Mucosa of descending colon (tissue), 3 donors: ENCODE measurements at places on chromosomes 7 and 10. TPM values are rescaled to one million over a fixed set of nuclear protein-coding genes. Genes with fewer than 3 reads are reported as not detected.
A peak's percentile ranks its signal among the peaks of the same experiment; 100 is the strongest.

- peak; percentile 80 for DNase-seq
Measured at GRCh38 chr10:69644658-69645295, 14.7 kb downstream of the FAM241B start.

The HGF gene
- total RNA-seq, result 4.6 TPM

- no peak for DNase-seq
Measured at GRCh38 chr7:85449478-85449877, 262.6 kb upstream of the SEMA3D start.

The CALHM2 gene
- total RNA-seq, result 16.8 TPM

DNA sequence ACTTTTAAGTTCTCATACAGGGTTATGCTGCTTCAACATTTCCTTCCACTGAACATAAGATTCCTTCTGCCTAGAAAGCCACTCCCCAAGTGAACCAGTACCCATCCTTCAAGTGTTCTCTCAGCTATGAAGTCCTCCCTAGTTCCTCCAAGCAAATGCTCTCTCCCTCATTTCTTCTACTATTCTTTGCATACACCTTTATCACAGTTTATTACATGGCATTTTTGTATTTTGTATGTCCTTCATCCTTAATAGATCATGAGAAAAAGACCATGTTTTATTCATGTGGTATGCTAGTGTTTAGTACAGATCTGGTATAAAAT, 1.9 kb downstream of the SYPL1 start:
- no peak for DNase-seq

The SPDYE8 gene
- total RNA-seq, result not detected

DNA sequence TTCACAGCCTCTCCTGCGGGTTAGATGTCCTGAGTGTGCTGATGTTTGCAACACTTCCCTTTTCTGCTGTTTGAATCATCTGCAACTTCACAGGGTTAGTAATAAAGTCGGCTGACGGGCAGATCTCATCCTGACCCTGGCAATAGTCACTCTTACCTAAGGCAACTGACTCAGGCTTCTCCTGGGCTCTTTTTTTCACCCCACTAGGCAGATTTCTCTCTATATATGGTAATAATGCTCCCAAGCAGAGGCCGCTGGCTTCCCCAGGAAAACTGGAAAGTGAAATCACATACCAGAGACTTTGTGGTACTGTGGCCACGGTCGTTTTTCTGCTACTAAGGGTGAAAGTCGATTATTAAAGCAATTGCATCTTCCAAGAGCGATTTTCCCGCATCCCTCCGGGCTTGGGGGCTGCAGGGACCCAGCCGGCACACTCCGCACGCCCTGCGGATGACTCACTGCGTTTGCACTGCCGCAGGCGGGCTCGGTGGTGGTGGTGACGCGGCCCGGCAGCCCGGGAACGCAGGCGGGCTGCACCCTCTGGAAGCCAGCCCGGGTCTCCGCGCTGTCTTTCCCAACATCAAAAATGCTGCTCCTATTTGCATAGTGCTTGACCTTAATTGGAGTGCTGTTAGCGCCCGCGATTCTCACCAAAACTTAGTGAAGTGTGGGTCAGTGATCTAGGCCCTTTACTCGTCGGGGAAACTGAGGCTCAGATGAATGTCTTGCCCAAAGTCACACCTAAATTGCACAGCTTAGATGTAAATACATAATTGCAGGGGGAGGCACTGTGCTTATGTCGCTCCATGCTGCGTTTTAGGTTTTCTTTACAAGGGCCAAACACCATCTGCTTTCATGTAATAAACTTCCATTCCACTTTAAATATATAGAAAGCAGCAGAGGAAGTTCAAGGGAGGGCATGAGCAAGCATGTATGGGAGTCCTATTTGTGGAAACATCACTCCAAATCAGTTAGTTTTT, 47.6 kb upstream of the ITGB1 start:
- DNase-seq, result peak; percentile 80

DNA sequence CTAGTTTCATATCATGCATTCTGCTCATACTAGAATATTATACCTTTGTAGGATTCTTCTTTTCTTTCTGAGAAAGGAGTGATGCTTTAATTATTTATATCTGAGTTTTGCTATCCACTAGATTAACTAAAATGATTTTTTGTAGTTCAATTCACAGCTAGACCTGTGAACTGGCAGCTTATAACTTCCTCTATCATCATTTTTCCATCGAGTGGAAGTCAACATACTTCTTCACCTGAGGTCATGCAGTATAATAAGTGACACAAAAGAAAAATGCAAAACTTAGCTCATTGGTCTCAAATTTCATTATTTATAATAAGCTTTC, 8.0 kb downstream of the LRRN3 start:
- no peak for DNase-seq

DNA sequence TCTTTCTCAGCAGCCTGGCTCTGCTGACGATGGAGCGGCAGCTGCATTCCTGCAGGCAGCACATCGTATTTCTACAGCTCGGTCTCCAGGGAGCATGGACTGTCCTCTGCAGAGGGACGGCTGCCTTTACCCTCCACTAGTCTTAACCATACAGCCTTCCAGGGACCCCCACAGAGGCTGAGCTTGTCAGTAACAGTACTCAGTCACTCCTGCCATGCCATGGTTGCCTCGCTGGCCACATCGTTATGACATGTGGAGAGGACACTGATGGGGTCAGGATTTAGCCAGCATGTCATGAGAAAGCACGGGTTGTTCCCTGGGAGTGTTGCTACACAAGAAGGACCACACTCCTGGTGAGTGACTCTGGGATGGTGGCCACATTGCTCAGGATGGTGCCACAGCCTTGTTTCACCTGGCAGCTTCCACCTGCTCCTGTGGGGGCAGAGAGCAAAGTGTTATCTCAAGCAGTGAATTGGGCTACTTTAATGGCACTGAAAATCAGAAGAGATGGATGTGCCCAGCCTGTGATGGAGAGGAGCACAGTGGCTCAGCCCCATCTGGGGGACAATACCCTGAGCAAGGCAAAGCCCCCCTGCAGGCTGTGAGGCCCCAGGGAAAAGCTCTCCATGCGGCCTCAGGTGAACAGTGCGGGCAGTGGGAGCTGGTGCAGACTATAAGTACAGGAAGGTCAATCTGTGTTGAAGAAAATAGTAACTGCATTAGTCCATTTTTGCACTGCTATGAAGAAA, 443.9 kb downstream of the TCERG1L start:
- DNase-seq, result no peak

The TMEM130 gene
- total RNA-seq, result 0.38 TPM

DNA sequence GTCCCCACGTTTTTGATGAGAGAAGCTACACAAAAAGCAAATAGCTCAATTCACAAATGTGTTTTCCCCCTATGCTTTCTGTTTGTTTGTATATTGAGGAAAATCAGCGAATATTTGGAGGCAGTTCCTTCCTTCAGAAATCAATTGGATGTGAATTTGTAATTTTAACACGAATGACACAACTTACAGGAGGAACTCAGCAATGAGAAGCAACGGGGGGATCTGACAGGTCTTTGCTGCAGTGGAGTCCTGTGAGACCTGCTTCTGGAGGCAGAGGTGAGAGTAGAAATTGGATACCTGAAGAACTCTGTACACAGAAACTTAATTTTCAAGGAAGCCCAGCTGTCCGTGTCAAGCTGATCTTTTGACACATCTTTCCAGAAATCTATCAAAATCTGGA, 370.4 kb downstream of the GFRA1 start:
- no peak for DNase-seq

The CTTNBP2 gene
- 8.3 TPM for total RNA-seq

- DNase-seq, result peak; percentile 89
Measured at GRCh38 chr7:909358-910329, 33.3 kb downstream of the GET4 start.

DNA sequence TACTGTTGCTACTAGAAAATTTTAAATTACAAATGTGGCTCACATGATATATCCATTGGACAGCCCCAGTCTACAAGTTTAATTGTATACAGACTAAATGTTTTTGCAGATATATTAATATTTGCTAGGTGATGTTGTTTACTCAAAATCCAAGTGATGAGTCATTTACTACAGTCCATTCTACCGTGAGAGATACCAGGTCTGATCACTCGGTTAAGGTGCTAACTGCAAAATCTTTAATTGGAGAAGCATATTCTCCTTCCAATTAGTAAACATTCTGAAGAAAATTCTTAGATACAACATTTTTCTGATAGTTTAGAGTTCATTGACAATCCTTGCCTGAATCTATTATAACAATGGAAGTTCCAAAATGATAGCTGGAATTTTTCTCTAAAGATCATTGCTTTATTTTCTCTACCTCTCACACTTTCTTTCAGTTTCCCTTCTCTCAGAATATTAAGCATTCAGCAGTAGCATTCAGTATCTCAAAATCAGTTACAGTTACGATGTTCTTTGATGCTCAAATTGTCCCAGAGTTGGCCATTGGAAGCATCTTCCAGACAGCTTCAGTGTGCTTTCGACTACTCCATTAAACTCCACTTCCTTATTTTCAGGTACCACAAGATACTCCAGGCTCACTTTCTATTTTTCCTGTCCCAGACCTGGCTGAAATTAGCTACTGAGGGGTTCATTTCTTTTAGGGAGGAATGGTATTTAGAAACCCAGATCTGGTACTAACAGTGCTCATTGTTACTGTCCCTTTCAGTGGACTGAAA, 2.3 kb downstream of the ABCB1 start:
- no peak for DNase-seq

GRCh38 chr10:78148961-78149612, 115.4 kb downstream of the RPS24 start:
- no peak for DNase-seq

- DNase-seq, result no peak
Measured at GRCh38 chr10:71266147-71266917, 52.7 kb upstream of the SLC29A3 start.

DNA sequence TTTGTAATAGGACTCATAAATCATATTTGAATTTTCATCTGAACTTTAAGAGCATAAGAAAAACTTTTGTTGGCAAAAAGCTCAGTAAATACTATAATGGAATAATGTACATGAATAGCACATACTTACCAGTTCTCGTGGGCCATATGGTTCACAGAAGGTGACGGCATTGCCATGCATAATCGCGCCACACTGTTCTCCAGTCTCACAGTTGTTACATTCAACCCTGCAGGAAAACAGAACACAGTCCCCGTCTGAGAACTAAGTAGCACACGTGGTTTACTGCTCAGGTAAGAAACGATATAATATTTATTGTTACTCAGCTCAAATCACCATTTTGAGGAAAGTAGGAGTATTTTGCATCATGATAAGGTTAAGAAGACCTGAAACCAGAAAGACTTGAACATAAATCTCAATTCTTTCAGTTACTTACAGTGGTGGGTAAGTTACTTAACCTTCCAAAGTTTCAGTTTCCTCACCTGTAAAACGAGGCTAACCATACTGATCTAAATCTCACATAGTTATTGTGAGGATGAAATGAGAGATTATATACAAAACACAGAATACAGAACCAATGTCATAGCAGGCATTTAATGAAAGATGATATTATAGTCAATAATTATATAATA, 261.4 kb downstream of the RELN start:
- DNase-seq, result no peak

GRCh38 chr7:75611557-75612178, 119.5 kb downstream of the SPDYE5 start:
- peak; percentile 60 for DNase-seq

DNA sequence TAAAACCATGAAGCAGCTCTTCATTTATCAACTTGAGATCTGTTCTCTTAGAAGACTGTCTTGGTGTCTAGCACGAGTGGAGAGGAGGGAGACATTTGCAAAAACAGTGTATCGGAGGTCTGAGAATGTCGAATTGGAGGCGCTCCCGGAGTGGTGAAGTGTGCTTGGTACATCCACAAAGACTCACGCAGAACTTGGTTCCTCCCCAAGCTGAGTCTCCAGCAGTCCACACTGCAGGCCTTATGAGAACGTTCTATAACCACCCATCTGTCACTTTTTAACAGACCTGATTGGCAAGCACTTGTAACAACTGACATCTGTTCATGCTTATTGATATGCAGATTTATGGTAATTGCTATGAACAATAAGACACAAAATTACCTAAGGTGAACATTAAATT, 261.6 kb downstream of the CELF2 start:
- DNase-seq, result no peak

DNA sequence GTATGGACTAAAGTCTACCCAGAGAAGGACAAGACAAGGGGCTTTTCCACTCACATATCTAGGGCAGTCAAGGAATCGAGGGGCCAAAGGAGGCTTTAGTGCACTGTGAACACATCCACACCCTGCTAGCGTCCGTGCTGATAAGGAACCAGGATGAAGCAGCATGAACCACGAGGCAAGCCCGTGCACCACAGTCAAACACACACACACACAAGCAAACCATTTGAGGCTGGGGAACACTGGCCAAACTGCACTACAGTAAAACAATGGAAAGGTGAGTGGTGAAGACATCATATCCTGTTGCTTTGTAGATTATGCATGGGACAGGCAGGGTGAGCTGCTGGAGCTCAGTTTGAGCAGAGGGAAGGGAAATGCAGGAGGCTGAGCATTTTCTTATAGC, 177.4 kb upstream of the CDCA7L start:
- DNase-seq, result no peak

The EIF4EBP2 gene
- total RNA-seq, result 105 TPM

- no peak for DNase-seq
Measured at GRCh38 chr10:53808677-53809372, 992.2 kb downstream of the PCDH15 start.

- no peak for DNase-seq
Measured at GRCh38 chr10:78568620-78569019, 500.1 kb upstream of the ZMIZ1 start.

The ANKRD2 gene
- total RNA-seq, result 0.75 TPM

GRCh38 chr7:66355756-66356155, 150.6 kb downstream of the TPST1 start:
- no peak for DNase-seq

GRCh38 chr10:22554461-22555182, 159.8 kb downstream of the PIP4K2A start:
- peak; percentile 29 for DNase-seq

The PPP1R9A gene
- total RNA-seq, result 30.8 TPM

The NEUROD6 gene
- total RNA-seq, result not detected

- no peak for DNase-seq
Measured at GRCh38 chr7:152011860-152012259, 13.6 kb upstream of the GALNT11 start.

- DNase-seq, result no peak
Measured at GRCh38 chr7:47102331-47102841, 479.5 kb downstream of the TNS3 start.

The IFIT1B gene
- not detected for total RNA-seq

DNA sequence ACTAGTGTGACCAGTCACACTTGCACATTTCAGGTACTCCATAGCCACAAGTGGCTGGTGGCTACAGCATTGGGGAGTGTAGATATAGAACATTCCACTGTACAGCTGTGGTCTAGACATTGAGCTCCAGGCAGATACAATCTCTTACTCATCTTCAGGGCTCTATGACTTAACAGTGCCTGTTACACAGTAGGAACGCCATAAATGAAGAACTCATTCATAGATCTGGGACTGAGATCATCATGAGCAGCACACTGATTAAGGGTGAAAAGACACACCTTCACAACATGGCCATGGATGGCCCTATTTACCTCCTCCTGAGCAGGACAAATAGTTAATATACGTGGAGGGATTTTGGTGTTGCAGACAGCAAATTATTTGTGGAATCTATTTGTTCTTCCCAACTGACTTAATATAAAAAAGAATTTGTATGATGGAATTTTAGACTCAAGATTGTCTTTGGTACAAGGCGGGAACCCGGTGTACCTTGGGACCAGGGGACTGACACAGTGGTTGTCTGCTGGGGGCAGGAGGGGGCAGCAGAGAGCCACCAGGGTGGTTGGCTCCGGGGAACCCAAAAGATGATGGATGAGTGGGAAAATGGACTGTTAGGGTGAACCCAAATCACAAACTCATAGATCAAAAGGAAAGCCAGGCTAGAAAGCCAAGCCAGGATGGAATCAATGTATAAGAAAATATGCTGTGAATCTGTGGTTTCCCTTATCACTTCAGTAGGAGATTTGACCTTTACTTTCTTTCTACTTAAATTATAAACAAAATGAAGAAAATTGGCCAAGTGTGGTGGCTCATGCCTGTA, 24.3 kb upstream of the CPA2 start:
- peak; percentile 78 for DNase-seq
